ENCODE measurements at places on chromosomes 6 and 20. TPM values are rescaled to one million over a fixed set of nuclear protein-coding genes. Genes with fewer than 3 reads are reported as not detected.

Gene BRPF3
- total RNA-seq, result 12.9 TPM

Gene FAM162B
- not detected for total RNA-seq

Gene TP53TG5
- not detected for total RNA-seq

Gene APCDD1L
- 0.06 TPM for total RNA-seq

Gene SEMG1
- not detected for total RNA-seq

Gene RAB44
- total RNA-seq, result not detected

Gene DNAH8
- total RNA-seq, result not detected

Gene PKHD1
- total RNA-seq, result not detected

Gene DEFB124
- not detected for total RNA-seq

Gene SULF2
- 22.7 TPM for total RNA-seq
